Cardiac septum (tissue), 1 donor: ENCODE measurements at places on chromosomes 2 and 18.

GRCh38 chr2:172196768-172197431, 94.2 kb upstream of the DLX2 start:
- DNase-seq = no peak

DNA sequence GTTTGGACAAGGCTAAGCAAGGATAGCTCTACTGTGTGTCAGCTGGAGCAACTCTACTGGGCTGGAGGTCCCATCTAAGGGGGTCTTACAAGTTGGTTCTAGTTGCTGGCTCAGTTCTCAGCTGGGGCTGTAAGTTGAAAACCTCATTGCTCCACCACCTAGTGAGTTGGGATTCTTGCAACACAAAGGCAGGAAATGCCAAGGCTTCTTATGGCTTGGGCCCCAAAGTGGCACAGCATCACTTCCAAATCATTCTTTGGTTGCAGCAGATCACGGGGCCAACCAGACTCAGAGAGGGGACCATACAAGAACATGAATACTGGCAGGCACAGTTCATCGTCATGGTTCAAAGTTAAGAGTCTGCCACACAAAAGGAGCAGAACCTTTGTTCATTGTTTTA, 332.7 kb downstream of the LRRTM1 start:
- no peak for DNase-seq

DNA sequence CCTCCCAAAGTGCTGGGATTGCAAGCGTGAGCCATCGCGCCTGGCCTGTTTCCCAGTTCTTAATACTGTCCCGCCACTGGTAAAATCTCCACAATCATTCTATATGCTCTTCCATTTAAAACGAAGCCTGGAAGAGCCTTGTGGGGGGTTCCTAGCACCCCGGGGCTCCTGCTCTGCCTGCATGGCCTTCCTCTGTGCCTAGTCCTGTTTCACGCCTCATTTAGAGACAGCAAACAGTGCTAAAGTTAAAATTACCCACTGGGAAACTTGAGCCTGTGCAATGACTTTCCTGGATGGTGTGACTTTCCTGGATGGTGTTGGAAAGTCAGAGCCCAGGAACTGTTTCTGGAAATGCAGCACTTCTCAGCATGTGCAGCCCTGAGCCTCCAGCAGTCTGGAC, 55.0 kb downstream of the INPP5D start:
- DNase-seq = no peak

DNA sequence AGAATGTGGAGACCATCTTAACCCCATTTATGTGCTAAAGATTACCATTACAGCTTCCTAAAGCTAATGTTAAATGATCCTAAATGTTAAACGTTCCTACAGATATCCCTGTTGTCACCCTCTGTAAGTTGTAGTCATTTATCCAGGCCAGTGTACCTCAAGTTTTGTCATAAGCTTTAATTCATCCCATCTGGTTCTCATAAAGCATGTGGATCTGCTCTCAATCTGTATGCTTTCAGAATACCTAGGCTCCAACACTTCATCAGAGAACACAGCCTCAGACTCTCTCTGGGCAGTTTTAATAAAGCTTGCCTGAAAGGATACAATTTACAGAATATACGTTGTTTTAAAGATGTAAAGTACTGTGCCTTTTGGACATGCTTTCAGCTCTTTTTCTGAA, 4.2 kb upstream of the CCDC178 start:
- DNase-seq = no peak

DNA sequence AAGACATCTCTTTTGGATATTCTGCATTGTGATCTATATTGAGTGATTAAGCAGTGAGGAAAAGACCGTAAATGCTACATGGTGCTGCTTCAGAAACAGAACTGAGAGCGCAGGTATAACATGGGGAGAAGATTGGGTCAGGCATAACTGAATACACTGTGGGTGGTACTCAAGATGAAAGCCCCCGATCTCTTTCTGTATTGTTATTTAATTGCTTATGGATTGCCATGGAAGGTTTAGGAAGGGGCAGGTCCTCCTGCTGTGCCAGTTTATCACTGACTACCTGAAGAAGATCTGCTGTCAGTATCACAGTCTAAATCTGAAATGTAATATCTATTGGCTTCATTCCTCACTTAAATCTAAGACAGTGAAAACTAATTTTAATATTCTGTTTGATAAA, 1568.7 kb upstream of the CELF4 start:
- no peak for DNase-seq

GRCh38 chr18:74399091-74399887, 57.8 kb downstream of the DIPK1C start:
- no peak for DNase-seq

GRCh38 chr2:116859708-116860107, 954.8 kb upstream of the DDX18 start:
- DNase-seq = no peak

GRCh38 chr2:11842336-11842735, 95.9 kb downstream of the LPIN1 start:
- DNase-seq = peak; percentile 20

DNA sequence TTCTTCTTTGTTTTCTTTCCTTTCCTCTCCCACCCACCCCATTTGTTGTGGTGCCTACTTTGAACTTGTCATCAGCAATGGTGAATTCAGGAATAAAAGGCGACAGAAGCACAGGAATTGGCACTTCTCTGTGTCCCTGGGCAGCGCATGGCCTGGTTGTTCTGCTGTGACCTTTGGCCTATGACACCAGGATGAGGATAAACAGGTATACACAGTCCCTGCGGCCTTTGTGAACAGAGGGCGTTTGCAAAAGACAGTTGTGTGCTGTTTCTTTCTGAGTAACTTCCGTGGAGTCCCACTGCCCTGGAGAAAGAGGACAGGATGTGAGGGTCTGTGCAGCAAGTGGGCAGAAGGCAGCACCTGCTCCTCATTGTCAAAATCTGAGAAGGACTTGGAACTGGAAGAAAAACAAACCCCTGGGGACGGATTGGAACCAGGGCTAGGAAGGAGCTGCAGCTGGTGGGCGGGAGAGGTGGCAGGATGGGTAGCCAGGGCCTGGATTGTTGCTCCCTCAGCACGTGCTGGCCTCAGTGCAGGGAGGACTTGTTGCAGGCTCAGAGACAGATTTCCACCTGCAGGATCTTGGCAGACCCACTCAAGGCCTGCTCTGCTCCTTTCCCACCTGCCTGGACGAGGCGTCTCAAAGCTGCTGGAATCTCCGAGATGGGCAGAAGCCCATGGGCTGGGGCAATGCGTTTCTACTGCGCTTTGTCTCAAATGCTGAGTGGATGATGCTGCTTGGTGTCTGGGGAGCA, 159.5 kb downstream of the ACKR3 start:
- DNase-seq = no peak

GRCh38 chr2:166614503-166614902, 120.5 kb upstream of the SCN7A start:
- DNase-seq = no peak

GRCh38 chr2:1915196-1915595, 170.9 kb upstream of the PXDN start:
- no peak for DNase-seq

DNA sequence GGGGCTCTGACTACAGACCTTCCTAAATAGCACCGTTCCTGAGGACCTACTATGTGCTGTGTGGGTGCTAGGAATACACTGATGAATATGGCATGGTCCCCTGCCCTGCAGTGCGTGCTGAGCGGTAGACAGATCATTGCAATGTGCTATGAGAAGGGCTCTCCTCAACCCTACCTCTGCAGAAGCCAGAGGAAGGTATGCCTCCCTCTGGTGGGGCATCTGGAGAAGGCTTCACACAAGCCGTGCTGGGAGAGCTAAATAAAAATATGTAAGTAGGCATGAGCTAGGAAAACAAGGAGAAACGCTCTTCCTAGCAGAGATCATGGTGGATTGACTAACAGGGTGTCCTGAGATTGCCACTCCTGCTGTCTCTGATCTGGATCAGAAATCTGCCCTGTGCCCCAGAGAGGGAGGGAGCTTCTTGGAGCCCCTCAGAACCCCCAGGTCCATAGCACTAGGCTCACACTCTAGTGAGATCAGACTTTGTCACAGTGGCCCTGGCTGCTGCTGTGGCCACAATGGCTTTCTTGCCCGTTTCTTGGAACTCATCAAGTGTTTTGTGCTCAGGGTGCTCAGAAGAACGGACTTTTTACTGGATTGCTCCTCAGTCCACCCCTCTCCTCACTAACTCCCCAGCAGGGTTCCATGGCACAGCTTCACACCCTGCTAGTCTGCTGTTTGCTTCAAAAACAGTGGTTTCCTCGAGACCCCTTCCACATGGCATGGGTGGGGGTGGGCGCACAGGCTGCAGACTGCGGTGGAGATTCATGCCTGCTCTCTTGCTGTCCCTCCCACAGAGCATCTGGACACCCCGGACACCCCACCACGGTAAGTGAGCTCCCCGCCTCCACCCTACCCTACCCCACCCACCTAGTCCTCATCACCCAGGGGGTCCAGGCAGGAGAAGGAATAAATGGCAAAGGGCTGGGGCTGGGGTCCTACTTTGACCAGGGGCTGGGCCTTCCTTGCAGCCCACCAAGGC, 14.2 kb downstream of the SIGLEC15 start:
- DNase-seq = no peak

- DNase-seq = no peak
Observed at GRCh38 chr2:192208848-192209247, 14.1 kb upstream of the TMEFF2 start.

GRCh38 chr2:186714611-186715010, 20.8 kb downstream of the FAM171B start:
- DNase-seq = no peak

GRCh38 chr2:240348522-240348921, 86.9 kb upstream of the GPC1 start:
- DNase-seq = no peak

GRCh38 chr18:23494992-23495391, 8.3 kb upstream of the RMC1 start:
- no peak for DNase-seq

DNA sequence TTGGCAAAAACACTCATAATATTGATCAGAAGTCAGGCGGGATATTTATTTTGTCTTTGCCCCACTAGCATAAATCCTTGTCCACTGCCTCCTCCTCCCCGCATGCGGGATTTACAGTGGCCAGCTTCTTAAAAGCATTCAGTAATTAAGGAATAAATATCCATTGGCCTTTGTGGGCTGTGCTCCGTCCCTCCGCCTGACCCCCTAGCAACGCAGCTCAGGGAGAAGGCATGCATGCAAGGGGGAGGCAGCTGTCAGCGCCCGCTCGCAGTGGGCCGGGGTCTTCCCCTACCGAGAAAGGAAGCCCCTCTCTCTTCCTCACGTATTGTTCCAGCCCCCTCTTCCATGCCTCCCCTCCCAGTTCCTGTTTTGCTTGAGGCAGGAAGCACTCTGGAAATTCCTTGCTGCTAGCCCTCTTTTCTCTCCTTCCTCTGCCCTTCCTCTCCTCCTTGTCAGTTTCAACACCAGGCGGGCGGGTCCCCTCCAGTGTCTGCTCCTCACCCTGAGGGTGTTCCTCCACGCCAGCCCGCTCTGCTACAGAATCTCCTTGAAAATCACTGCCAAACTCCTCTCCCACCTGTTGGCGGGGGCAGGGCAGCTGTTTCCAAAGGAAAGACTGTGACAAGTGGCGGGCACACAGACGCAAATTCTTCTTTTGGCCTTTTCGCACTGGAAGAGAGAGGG, 60.1 kb downstream of the GBX2 start:
- DNase-seq = no peak

- no peak for DNase-seq
Observed at GRCh38 chr18:65221736-65222135, 529.1 kb upstream of the CDH7 start.

DNA sequence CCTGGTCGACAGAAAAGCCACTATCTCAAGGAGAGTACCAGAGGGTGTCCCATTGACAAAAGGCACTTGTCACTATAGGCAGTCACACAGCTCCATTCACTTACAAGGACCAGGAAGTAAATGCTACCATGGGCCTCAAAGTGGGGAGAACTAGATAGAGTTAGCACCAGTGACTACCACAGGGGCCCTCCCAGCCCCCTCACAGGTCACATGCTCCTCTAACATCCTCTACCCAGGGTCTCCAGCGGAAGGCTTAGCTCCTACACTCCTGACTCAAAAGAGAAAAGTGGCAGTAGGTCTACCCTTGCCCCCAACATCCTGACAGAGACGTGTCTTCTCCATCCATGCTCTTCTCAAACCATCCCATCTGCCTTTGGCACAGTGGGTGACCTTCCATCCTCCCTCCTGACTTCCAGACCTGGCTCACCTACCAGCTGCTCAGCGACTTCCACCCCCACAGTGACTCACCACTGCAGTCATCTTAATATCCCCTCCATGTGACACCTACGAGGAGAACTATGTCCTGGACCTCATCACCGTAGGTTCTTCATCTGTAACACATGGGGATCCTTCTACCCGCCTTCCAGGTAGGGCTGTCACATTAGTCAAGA, 5.6 kb upstream of the DNMT3A start:
- DNase-seq = no peak

DNA sequence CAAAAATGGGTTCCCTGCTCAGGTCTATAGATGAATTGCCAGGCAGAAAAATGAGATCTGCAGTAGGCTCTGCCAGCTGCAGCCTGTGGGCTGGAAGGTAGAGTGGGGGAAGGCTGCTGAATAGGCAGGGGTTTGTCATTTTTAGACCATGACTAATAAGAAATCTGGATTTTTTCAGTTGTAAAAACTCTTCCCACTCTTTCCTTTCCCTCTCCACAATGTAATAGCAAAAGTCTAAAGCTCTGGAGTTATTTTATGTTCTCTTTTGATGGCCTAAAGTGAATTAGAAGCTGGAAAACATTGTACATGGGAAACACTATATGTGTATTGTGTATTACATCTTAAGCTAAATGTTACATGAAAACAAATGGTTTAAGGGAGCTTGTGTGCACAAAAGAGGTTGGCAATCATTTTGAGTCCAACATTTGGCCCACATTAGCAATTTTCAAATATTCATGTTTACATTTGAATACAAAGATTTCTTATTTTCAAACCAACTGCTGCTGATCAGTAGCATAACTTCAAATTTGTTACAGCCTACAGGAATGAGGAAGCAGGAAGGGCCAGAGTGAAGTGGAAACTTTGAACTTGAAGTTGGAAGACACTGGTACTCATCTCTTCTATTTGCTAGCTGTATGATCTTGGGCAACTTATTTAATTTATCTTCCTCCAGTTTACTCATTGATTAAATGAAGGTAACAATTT, 407.1 kb downstream of the SLC4A3 start:
- no peak for DNase-seq

DNA sequence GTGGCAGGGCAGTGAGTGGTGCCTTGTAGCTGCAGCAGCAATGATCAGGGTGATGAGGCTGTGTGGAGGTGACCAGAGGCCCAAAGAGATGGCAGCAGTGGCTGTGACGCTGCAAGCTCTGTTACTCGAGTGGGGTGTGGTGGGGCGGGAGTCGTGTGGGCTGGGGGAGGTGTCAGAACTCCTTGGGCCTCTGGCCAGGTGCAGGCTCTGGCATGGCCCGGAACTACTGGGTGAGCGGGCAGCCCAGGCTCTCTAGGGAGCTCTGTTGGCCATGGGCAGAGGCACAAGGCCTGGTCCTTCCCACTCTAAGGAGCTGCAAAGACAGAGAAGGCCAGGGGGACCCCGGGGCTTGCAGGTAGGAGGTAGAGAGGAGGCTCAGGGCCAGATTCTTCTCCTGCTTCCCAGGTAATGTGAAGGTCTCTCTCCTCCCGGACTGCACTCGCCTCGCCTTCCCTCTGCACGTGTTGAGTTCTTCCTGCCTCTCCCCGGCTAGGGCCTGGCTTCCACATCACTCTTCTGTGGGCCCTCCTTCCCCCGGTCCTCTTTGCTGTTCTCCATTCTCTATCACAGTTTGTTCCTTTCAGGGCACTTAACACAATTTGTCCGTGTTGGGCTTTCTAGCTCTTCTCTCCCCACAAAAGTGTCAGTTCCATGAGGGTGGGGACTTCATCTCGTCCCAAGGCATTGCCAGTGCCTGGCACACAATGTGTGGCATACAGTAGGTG, 114.8 kb downstream of the MCFD2 start:
- DNase-seq = peak; percentile 44

GRCh38 chr2:172489681-172490080, 62.3 kb downstream of the ITGA6 start:
- DNase-seq = no peak

GRCh38 chr18:75226956-75227316, 16.3 kb downstream of the TSHZ1 start:
- DNase-seq = no peak
